NCI-H510A (cell line): ENCODE measurements at places on chromosomes 5 and 9.

DNA sequence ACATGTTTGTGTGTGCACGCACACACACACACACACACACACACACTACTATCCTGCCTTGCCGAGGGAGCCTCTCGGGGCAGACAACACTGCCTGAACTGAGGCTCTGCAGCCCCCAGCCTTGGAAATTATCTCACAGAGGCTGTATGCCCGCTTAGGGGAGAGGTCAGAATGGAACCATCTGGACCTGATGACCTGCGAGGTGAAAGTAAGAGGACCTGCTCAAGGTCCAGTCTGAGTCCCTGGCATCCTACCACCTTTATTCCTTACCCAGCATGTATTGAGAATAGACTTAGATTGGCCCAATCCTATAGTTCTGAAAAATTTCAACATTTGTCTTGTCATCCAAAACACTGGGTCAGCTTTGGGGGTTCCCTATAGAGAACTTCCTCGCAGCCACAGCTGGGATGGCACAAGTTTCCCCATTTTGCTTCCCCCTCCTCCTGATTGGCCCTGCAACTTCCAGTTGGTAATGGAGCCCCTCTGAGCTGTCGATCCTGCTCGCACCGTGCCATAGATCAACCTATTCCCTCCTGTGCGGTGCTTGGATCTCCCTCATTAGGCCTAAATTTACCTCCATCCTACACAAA lies 10.2 kb downstream of the MVB12B start:
- no peak for DNase-seq

DNA sequence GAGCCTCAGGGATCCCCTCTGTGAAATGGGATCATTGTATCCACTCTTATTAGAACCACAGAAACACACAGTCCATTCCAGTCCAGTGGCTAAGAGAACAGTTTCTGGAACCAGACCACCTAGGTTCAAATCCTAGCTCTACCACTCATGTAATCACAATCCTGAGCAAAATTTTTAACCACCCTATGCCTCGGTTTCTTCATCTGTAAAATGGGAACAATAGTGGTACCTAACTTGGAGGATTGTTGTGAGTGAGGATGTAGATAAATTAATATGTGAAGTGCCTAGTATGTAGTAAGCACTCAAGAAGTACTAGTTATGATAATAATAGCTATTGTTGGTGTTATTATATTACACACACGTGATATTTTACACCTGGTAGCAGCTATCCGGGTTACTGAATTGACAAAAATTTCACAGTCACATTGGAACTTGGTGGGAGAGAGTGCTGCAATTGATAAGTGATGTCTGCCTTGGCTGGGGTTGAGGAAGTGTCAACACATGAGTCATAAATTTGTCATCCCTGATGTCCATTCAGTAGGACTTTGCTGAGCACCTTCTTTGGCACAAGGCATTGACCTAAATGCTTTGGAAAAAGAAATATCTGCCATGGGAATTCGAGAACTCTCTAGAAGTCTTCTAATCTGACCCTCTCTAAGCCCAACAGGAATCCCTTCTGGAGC lies 68.4 kb downstream of the COL27A1 start:
- DNase-seq, result no peak

GRCh38 chr9:12972608-12973589 lies 198.1 kb downstream of the LURAP1L start:
- DNase-seq, result no peak

DNA sequence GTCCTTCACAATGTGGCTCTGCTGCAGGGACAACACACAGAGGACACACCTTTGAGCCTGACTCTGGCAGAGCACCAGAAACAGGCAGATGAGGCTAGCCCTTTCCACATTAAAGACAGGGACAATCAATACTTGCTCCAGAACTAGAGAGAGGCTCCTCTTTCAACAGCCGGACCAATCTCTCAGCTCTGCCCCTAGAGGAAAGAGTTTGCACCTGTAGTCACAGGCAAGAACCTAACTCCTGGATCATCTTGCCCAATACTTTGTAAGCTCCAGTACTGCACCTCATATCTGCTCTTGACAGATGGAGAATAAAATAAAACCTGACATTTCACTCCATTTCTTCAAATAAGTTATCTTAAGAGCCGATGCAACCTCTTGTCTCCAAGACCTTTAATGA lies 52.1 kb downstream of the EPB41L4A start:
- no peak for DNase-seq

GRCh38 chr9:133705576-133705975 lies 32.6 kb downstream of the SARDH start:
- no peak for DNase-seq

DNA sequence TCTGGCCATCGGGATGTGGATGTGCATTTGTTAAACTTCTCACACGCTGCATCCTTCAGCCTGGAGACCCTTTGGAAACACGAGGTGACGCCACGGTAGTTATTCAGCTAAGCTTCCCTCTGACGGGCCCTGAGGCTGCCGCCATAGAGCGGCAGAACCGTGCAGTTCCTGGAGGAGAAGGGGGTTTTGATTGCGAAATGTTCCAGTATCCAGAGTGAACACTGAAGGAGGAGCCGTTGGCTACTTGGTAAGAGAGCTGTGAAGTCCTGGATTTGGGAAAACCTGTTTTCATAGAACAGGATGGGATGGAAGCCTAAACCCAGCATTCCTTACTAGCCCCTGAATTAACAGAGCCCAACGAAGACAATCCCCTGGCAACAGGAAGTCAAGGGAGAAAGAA lies 23.0 kb upstream of the EXOC3 start:
- DNase-seq, result no peak

- no peak for DNase-seq
These were observed 45.2 kb downstream of the HSD17B3 start for GRCh38 chr9:96256800-96257199.

DNA sequence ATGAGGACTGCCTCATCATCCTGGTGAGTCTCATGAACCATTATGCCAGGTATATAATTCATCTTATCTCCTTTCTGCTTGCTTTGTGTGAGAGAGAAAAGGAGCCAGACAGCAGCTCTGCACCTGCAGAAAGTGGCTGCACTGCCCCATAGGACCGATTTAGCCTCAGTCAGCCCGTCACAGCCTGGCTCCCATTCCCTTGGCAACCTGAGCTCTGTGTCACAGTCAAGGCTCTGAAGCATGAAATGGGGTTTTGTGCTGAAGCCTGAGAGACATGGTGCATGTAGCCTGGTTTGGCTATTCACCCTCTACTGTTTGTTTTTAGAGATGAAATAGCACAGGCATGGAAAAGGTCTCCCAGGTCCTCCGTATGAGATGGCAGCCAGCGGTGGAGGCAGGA lies 198.3 kb downstream of the KCTD16 start:
- DNase-seq, result no peak

DNA sequence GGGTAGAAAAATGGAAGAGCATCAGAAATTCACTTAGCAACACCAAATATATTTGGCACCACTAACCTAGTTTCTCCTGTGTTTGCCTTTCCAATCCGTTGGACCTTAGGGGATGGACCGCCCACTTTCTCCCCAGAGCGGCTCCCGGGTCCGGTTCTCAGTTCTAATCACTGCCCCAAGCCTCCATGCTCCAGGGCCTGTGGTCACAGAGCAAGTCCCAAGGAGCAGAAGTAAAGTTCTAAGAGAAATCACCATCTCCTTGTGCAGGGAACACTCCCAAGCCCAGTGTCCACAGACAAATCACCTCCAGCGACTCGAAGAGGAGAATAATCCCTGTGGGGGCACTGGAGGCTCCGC lies 728 bp upstream of the SLC1A1 start:
- no peak for DNase-seq

- DNase-seq, result no peak
These were observed 178.8 kb downstream of the SPOCK1 start for GRCh38 chr5:137320056-137321045.

DNA sequence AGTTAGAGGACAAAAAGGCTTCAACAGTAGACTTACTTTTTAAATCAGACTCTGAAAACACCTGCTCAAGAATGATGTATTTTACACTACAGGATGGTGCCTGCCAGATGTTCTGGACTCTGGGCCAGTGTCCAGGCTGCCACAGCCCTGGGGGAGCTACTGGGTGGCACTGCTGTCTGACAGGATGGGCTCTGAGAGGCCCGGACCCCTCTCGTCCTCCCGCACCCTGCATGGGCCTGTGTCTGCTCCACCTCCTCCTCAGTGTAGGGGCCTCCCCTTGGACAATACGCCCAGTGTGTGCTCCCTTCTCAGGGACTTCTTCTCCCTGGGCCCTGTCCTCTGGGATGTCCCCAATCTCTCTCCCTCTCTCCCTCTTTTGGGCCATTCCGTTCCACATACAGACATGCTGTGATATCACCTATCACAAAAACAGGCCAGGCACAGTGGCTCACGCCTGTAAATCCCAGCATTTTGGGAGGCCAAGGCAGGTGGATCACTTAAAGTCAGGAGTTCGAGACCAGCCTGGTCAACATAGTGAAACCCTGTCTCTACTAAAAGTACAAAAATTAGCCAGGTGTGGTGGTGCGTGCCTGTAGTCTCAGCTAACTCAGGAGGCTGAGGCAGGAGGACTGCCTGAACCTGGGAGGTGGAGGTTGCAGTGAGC lies 23.4 kb downstream of the GFPT2 start:
- no peak for DNase-seq

DNA sequence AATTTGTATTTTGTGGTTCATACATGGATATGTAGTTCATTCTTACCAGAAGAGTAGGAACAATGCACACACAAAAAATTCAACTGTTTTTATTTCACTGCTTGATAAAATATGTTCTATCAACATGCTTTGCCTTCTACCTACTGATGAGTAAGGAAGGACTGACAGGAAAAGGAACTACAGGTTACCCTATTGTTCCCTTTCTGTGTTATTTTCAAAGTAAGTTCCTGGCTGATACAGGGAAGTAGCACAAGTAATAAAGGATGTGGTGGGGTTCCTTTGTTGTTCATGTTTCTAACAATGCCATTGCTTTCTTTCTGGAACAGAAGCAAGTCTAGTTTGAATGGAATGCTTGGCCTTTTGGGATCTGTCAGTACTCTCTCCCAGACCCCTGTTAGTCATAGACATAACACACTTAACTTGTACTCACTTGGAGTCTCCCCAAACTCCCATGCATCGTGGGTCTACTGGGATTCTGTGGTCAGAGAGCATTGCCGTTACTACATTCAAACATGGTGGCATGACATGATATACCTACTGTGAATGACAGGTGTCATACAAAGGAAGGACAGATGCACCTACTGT lies 20.2 kb upstream of the ALDOB start:
- DNase-seq, result no peak

DNA sequence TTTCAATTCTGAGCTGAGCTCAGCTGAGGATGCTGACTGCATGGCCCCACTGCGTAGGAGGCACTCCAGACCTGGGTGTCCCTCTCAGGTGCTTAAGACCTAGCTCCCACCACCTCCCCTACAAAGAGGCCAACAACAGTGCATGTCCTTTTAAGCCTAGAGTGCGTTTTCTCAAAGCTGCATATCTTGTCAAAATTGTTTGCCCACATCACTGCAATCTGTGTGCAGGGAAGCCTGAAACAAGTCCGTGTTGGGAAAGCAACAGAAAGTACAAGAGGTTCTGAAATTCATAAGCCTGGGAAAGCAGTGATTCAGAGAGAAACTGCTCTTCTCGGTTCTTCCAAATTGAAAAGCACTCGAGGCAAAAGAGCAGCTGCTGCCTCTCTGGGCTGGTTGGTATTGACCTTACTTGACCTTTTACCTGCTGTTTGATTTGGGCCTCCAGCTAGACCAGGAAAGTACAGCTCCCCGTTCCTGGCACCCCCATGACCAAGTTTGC lies 238.4 kb downstream of the NR2F1-AS1 start:
- DNase-seq, result no peak

- DNase-seq, result no peak
These were observed 372.0 kb downstream of the CDH10 start for GRCh38 chr5:24272741-24273140.

GRCh38 chr5:53406630-53407316 lies 73.7 kb upstream of the FST start:
- DNase-seq, result no peak

- no peak for DNase-seq
These were observed 144.9 kb downstream of the CDK5RAP2 start for GRCh38 chr9:120435091-120435490.

- DNase-seq, result no peak
These were observed 15.9 kb upstream of the CDC20B start for GRCh38 chr5:55188656-55189540.

DNA sequence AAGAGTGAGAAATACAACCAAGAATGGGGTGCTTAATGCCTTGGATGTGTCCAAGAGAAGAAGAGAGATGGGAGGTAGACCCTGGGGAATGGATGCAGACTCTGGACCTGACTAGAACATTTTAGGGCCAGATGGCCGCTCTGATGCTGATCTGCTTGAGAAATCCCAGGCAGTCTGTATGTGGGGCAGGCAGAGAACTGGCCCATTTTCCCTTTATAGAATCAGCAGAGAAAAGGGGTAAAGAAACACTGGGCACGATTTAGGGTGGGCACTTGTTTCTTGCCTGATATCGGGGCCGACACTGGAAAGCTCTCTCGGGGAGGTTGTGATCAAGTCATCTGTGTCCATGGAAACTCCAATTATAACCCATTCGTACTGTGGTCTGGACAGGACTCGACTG lies 118.5 kb upstream of the FSTL4 start:
- DNase-seq, result no peak

GRCh38 chr9:33106827-33107621 lies 30.6 kb upstream of the SMU1 start:
- no peak for DNase-seq

GRCh38 chr5:179437341-179438001 lies 92.2 kb upstream of the ADAMTS2 start:
- DNase-seq, result no peak

- no peak for DNase-seq
These were observed 35.1 kb downstream of the MRPL36 start for GRCh38 chr5:1764606-1764960.

GRCh38 chr9:21555911-21556310 lies 73.8 kb upstream of the IFNE start:
- no peak for DNase-seq

DNA sequence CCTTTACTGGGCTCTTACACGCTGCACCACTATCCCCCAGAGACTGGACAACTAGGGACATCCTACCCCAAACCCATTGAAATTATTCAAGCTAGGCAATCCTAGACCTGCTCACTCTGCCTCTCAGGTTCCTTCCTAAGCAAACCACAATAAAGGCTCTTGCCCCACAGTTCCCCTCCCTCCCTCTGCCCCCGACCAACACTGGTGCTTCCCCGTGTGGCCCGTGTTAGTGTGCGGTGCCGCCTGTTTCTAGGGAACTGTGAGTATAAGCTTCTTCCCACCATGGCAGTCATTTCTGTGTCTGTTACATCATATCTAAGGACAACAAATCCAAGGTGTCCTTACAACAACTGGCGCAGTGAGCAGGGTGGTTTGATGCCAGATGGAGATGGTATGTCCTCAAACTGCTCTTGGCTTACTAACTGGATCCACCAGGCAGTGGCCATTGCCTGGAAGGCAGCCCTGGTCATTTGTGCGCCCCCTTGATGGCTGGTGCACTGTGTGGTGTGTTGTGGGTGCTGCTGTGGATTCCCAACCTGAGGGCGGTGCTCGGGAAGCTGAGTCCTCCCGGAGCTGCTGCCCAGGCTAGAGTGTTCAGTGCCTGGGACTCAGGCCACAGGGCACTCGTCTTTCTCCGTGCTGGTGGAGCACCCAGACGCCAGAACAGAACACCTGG lies 8.4 kb upstream of the MXD3 start:
- no peak for DNase-seq

GRCh38 chr5:82679660-82680059 lies 397.5 kb downstream of the TMEM167A start:
- DNase-seq, result no peak

GRCh38 chr5:10219068-10219467 lies 30.6 kb downstream of the ATPSCKMT start:
- no peak for DNase-seq

- no peak for DNase-seq
These were observed 60.7 kb downstream of the LHFPL2 start for GRCh38 chr5:78587775-78588291.

GRCh38 chr5:106420102-106420501 lies 1250.6 kb downstream of the EFNA5 start:
- no peak for DNase-seq

- no peak for DNase-seq
These were observed 50.5 kb upstream of the OLFM1 start for GRCh38 chr9:135036861-135037465.
